ENCODE measurements at places on chromosomes 5 and 9.

DNA sequence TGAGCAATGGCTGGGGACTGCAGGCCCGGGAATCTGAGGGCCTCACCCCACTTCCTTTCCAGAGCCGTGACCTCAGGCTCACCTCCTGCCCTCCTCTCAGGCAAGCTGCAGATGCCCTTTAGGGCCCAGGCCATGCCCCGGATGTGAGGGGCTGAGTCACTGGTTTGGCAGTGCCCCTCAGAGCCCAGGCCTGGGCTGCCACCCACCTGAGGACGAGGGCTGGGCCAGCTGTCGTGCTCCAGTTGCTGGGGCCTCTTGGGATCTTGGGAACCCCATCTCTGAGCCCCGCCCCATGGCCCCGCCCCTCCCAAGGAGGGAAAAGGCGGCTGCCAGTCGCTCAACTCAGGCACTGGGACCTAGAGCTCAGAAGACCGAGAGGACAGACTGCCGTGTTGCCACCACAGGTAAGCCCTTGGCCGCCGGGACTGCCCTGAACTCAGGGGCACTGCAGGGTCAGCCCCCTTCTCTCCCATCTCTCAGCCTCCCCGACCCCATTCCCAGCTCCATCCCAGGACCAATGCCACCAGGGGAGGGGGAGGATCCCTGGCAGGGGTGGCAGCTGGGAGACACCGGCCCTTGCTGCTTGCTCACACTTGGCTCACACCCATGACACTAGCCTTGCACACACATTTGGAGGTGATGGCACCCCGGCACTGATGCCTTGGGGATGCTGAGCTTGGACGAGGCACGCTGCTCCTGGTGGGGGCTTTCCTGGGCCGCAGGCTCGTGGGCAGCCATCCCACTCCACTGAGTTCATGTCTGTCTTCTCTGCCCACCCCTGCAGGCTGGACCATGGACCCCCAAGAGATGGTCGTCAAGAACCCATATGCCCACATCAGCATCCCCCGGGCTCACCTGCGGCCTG, at the start of gene CYSRT1:
CYSRT1 (plus strand) TSS at position 345 of the 865 bp plus-strand sequence; CDS start at position 793, 448 bp downstream.
- no peaks in the 10 kb centered on the region for H3K27me3 ChIP-seq
- H3K4me1 ChIP-seq = peaks cover 71% of the 10 kb centered on the region
- no peak for DNase-seq
- H3K4me3 ChIP-seq = peak within 1 kb of the TSS; percentile 99
- no peaks in the 10 kb centered on the region for H3K36me3 ChIP-seq

DNA sequence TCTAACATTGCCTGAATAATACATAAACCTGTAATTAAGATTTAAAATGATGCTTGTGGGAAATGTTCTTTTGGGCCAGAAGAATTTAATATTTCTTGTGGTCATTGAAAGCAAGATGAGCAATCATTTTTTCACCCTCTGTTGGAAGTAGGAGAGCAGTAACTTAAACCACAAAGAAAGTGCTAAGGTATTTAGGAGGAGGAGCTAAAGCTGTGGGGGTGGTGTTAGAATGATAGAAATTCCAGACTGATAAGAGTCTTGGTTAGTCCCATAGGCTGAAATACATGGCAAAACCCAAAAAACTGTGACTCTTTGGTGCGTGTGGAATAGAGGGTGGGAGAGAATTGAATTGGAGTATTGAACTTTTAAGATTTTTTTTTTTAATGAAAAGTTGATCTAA, 247.0 kb downstream of the YTHDC2 start:
- H3K27me3 ChIP-seq = peaks cover 5% of the 10 kb centered on the region
- DNase-seq = no peak
- H3K27ac ChIP-seq = no peak overlapping the region
- H3K4me1 ChIP-seq = no peaks in the 10 kb centered on the region

GRCh38 chr5:155728146-155728856, 598.7 kb upstream of the SGCD start:
- no peaks in the 10 kb centered on the region for H3K36me3 ChIP-seq
- DNase-seq = no peak
- H3K4me3 ChIP-seq = no peak overlapping the region
- no peaks in the 10 kb centered on the region for H3K4me1 ChIP-seq

DNA sequence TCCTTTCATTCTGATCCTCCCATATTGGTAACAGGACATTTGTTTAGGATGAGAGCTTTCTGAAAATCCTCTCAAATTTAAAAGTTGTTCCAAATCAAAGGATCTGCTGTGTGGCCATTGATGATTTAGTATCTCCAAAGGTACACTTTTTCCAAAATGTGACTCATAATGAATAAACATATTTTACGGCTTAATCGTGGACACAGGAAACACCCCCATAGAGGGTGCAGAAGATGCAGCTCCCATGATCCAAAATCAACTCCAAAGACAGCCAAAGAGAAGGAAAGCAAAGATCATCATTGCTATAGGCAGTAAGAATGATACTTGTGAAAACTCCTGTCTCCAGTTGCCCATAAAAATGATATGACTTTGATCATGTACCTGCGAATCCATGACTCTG, 239.7 kb downstream of the PIK3R1 start:
- H3K27me3 ChIP-seq = no peaks in the 10 kb centered on the region
- DNase-seq = no peak
- no peak overlapping the region for H3K27ac ChIP-seq
- no peak overlapping the region for H3K4me3 ChIP-seq
- no peaks in the 10 kb centered on the region for H3K36me3 ChIP-seq
- 0 out of 2 replicates have a peak, but pooled peaks cover 3% of the 10 kb centered on the region for H3K4me1 ChIP-seq

GRCh38 chr5:156913719-156914370, 49.2 kb downstream of the TIMD4 start:
- H3K27me3 ChIP-seq = peaks cover 46% of the 10 kb centered on the region
- no peak for DNase-seq
- H3K27ac ChIP-seq = no peak overlapping the region
- H3K36me3 ChIP-seq = no peaks in the 10 kb centered on the region

DNA sequence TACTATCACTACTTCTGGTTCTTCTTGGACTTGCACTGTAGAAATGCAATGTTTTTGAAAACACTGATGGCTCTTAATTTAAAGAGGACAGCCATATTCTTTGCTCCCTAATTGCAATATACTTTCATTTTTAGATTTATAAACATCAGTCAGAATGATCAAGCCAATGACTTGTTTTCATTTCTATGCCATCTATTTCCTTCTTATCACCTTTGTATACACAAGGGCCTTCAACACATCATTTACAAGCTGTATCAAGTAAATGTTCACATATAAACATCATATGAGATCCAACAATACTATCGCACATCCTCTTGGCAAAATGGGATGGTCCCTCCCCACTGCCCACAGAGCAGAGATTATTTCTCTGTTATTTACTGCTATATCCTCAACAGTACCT, 24.9 kb downstream of the AUH start:
- H3K4me3 ChIP-seq = no peak overlapping the region
- H3K36me3 ChIP-seq = peaks cover 4% of the 10 kb centered on the region
- H3K27me3 ChIP-seq = no peaks in the 10 kb centered on the region
- DNase-seq = no peak
- no peak overlapping the region for H3K27ac ChIP-seq

DNA sequence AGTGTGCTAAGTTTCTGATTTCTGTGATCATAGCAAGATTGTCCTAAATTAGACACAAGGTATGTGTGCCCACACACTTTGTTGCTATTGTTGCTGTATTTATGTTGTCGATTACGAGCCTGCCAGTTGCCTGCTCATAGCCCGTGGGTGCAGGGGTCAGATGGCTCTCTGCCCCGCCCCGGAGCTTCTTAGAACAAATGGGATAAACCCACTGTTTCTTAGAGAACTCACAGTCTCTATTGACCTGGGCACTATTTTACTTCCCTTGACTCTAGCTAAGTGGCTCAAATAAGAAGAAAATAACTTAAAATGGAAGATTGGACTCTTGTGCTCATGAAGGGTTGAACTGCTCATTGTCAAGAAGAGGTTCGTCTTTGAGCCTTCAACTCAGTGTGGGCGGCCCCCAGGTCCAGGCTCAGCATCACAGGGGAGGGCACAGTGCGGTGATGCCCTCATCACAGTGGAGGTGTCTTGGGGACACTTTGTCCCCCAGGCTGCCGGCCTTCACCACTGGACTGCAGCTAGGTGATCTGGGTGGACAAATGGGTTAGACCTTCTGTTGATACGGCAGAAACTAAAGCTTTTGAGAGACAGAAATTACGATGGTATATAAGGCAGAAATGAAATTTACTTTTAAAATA, 155.5 kb downstream of the TENT4A start:
- H3K27ac ChIP-seq = no peak overlapping the region
- no peak overlapping the region for H3K4me3 ChIP-seq
- DNase-seq = no peak
- H3K36me3 ChIP-seq = no peaks in the 10 kb centered on the region
- H3K4me1 ChIP-seq = no peaks in the 10 kb centered on the region
- no peaks in the 10 kb centered on the region for H3K27me3 ChIP-seq

DNA sequence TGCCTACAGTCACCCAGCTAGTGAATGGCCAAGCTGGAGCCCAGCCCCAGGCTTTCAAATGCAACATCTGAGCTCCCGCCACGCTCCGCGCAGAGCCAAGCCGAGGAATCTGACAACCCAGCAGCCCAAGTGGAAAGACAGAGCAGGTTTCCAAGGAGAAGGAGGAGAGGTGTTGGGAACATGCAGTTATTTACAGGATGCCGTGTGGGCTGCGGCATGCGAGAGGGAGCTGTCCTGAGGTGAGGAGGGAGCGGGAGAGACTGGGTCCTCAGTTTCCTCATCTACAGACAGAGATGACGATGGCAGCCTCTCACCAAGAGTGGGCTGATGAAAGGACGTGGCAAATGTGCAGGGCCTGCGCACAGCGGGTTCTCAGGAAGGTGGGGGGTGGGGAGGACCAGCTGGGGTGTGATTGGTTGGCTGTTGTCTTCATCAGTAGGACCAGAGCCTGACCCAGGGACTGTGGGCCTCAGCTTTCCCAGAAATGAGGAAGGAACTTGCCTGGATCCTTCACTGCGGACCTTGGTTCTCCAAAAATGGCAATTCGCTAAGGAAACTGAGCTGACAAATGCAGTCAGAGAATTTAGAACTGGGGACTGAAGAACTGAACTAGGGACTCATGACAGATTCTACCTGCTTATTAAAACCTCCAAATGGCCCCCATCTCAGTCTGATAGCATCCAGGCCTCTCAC, 14.8 kb upstream of the CPLX2 start:
- no peaks in the 10 kb centered on the region for H3K27me3 ChIP-seq
- no peak overlapping the region for H3K27ac ChIP-seq
- H3K4me3 ChIP-seq = no peak overlapping the region
- peaks cover 19% of the 10 kb centered on the region for H3K4me1 ChIP-seq
- no peak for DNase-seq

- H3K27me3 ChIP-seq = no peaks in the 10 kb centered on the region
- no peak overlapping the region for H3K4me3 ChIP-seq
- no peaks in the 10 kb centered on the region for H3K4me1 ChIP-seq
- no peak for DNase-seq
These were observed 28.7 kb downstream of the XPA start for GRCh38 chr9:97668485-97668884.

GRCh38 chr9:99851500-99851822, 29.8 kb downstream of the NR4A3 start:
- DNase-seq = no peak
- H3K27ac ChIP-seq = no peak overlapping the region
- no peaks in the 10 kb centered on the region for H3K4me1 ChIP-seq
- no peak overlapping the region for H3K4me3 ChIP-seq
- H3K27me3 ChIP-seq = no peaks in the 10 kb centered on the region

DNA sequence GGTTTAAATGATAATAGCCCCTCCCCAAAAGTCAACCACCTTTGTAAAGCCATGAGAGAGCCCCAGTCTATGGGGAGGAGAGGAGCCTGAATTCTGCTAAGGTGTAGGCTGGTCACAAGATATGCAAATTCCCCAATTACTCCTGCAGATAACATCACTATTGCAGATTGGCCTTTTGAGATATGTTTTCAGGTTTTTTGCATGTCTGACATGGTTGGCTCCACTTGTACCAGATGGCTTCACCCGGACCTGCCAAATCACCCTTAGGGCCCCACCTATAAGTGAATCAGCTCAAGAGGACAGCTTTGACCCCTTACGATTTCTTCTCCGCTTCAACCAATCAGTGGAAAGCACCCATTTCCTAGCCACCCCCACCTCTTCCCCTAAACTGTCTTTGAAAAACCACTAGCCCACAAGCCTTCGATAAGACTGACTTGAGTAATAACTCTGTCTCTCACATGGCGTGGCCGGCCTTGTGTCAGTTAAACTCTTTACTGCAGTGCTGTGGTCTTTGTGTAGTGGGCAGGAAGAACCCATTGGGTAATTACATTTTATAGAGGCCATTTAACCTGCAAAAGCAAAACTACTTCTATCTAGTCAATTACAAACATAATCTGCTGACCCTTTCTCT, 69.7 kb downstream of the PRLR start:
- no peaks in the 10 kb centered on the region for H3K27me3 ChIP-seq
- no peaks in the 10 kb centered on the region for H3K36me3 ChIP-seq
- no peak overlapping the region for H3K4me3 ChIP-seq
- H3K27ac ChIP-seq = no peak overlapping the region
- no peaks in the 10 kb centered on the region for H3K4me1 ChIP-seq
- DNase-seq = no peak
